ENCODE measurements at places on chromosomes 7 and 10.

GRCh38 chr7:149804106-149804505 lies 30.7 kb upstream of the ZNF467 start:
- no peak for DNase-seq

DNA sequence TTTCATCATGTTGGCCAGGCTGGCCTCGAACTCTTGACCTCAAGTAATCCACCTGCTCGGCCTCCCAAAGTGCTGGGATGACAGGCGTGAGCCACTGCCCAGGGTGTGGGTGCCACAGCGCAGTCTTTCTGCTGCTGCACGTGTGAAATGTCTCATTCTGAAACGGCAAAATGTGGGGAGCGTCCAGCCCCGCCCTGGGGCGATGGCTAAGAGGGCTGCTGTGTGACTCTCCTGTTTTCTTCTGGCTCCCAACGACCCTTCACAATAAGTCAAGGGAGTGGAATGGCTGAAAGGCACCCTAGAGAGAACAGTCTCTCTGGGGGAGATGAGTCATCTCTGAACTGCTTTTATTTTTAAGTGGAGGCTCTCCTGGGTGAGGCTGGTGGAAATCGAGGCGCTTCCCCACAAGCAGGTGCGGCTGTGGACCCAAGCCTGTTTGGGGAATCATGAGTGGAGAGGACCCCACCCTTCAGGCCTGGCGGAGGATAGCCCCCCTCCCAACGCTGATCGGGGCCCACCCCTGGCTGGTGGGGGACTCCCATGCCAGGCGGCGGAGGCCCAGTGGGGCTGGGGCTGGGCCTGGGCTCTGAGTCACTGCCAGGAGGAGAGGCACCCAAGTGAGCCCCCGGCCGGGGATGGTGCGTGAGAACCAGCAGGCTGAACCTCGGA lies 18.0 kb downstream of the ADAP1 start:
- no peak for DNase-seq

GRCh38 chr10:77310288-77310840 lies 327.2 kb downstream of the KCNMA1 start:
- DNase-seq, result no peak

DNA sequence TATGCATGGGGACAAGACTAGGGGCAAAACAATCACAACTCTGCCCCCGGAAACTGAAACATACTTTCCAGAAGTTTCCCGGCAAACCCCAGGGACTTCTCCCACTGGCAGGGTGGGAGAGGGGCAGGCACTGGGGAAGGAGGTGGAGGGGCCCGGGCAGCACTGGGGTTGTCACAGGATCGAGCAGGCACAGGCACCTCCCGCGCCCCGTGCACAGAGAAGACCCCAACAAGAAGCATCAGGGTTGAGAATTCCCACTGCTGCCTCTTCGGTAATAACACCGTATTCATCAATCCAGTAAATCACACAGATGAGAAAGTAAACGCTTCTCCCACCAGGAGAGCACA lies 490.5 kb downstream of the PTPRN2 start:
- DNase-seq, result no peak

GRCh38 chr10:128687408-128687807 lies 561.2 kb upstream of the MKI67 start:
- no peak for DNase-seq

DNA sequence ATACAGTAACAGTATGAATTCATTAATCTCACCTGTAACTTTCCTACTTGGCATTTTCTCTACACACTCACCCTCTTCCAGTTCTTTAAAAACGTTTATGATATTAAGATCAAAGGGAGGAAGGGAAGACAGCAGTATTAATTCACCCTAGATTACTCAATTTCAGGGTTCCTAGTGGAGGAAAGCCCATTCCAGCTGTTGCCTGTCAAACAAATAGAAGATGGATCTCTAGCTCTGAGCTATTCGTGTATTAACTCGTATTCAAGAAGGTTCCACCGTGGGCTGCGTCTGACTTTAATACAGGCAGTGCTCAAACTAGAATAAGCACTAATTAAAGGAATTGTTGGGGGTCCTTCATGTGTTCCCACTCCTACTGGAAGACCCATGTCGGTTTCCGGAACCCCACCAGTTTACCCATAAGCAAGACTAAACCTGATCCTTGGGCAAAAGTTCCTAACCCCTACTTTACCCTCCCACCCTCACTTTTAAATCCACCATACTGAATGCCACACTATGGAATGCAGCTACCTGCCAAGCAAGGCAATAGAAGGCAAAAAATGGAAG lies 2.1 kb downstream of the NANOS1 start:
- DNase-seq, result no peak

GRCh38 chr7:15515252-15515651 lies 46.6 kb downstream of the AGMO start:
- no peak for DNase-seq

GRCh38 chr10:104638861-104639589 lies 2.1 kb upstream of the SORCS3 start:
- no peak for DNase-seq

DNA sequence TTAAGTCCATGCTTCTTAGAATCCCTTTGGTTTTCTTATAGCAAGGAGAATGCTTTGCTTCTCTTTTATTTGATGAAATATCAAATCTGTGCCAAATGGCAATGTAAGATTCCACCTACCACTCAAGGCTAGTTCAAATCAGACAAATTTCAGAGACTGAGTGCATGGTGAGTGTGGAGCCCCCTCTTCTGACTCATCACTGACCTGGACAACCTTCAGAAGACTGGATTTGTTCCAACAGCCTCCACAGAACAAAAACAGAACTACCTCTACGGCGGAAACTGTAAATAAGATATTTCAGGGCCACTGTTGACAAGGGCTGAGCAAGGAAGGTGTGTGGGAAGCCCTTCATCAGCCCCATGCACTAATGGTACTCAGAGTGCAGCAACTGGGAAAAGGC lies 21.1 kb downstream of the NCAPG2 start:
- no peak for DNase-seq

- DNase-seq, result no peak
Measured at GRCh38 chr7:50720295-50720694, 62.4 kb downstream of the GRB10 start.

DNA sequence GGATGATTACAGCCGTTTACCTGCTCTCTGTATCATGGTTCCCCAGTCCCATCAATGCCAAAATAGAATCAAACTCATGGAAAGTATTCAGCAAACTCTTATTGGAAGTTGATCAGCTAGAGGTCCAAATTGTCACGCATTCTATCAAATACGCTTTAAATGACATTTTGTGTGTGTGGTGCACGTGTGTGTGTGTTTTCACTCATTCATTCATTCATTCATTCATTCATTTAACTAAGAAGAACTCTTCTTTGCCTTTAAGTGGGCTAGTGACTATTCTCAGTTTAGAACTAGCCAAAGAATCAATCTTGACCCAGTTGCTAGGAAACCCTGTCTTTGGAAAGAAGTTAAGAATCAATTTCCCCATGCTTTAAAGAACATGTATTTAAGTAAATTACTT lies 102.8 kb downstream of the RTKN2 start:
- no peak for DNase-seq

DNA sequence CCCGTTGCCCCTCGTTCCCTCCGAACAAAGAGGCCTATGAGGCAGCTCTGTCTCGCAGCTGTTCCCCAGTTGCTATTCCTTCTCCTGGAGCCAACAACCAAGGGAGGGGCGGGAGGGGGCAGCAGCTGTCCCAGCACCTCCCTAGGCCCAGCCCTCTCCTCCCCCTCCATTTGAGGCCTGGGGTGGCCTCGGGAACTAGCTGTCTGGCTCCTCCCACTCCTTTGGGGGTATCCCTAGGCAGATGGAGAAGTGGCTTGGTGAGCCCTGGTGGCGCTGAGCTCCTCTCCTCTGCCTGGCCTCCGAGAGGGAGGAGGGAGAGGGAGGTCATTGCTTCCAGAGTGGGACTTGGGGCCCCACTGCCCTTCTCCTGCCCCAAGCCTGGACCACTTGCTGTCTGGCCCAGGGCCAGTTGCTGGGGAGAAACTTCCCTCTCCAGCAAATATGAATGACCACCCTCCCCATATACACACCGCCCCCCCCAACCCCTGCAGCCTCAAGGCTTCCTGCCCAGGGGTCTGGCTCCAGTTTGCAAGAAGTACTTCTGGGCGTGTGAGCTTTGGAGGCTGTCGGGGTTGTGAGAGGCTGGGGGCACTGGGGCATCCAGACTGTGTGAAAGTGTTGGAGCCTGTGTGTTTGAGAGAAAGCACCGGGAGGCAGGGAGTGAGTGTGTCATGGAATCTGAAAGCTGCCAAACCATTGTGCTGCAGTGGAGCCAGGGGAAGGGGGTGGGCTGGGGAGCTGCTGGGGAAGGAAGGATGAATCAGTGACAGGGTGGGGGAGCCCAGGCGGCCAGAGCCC lies 3.1 kb downstream of the FLNC start:
- DNase-seq, result no peak

GRCh38 chr10:129102906-129103693 lies 363.9 kb upstream of the MGMT start:
- DNase-seq, result no peak

GRCh38 chr10:100519311-100520051 lies at the start of gene SEC31B:
Gene SEC31B, minus strand, starts transcription at chr10:100519861. Its CDS starts 2,909 bp downstream, at chr10:100516952.
- no peak for DNase-seq

DNA sequence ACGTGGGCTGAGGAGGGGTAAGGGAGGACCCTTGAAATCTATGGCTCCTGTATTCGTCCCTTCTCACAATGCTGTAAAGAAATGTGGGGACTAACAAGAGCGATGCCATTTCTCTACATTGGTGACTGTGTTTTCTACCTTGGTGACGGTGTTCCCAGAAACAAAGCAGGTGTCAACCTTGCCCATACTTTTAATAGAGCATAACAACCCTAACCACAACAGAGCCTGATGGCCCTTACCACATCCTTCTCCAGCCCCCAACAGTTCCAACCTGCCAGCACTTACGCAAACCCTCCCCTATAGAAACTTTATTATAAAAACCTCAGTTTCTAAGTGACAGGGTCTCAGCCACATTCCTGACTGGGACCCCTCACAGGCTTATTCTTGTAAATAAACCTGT lies 28.2 kb upstream of the ADCYAP1R1 start:
- no peak for DNase-seq

DNA sequence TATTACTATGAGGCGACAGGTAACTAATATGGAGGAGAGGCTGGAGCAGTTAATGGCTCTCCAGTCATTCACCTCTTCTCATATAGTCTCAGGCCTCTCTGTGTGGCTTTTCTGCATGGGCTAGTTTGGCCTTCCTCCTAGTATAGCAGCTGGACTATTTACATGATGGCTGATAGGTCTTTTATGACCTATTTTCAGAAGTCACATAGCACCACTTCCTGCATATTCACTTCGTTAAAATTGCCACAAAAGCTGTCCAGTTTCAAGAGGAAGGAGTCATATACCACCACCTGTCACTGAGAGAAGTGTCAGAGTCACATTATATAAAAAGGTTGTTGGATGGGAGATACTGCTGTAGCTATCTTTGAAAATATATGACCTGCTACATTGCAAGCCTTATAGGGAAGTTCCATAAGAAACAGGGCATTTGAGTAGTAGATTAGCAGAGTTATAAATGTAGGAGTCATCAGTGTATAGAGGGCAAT lies 8.0 kb upstream of the DMTF1 start:
- DNase-seq, result no peak

- no peak for DNase-seq
Measured at GRCh38 chr7:44324204-44324480, 1.3 kb downstream of the CAMK2B start.

DNA sequence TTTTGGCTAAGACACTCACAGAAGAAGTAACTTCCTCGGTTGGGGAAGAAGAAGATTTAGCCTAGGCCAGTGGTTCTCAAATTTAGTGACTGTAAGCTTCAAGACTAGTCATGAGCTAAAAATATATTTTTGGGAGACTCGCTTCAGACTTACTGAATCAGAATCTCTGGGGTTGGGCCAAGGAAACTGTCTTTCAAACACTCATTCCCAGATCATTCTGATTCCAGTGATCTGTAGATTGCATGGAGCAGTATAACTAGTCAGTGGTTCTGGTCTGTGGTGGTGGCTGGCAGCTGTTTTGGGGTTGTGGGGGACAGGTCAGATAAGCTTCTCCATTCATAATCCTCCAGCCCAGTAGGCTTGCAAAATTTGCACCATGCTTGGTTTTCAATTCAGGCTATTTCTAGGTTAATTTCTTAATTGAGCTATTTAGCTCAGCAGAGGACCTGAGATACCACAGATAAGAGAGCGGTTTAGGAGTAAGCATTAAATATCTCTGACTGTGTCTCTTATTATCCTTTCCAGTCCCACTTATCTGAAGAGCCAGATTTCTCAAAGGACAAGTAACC lies 3.8 kb upstream of the KAT6B start:
- DNase-seq, result no peak

All from activated CD4-positive, alpha-beta T cell treated with anti-CD3 and anti-CD28 coated beads for 1 hour (primary cell).